ENCODE measurements at places on chromosomes 12 and 14.

GRCh38 chr12:111471236-111471635 lies 65.5 kb downstream of the SH2B3 start:
- DNase-seq = no peak

DNA sequence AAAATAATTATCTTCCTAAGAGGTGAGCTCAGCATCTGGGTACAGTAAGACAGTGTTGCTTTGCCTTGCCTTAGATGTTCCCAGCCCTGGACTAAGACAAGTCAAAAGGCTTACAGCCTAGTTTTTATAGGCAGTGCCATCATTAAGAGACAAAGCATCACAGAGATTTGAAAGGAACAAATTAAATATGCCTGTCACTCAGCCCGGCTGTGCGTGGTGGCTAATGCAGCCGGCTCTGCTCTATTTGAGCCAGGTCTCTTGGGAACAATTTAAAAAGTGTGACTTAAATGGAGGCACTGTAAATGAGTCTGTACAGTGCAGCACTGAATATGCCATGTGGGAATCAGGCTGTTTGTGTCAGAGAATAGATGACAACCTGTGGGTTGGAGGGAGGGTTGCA lies 1687.4 kb upstream of the FLRT2 start:
- no peak for DNase-seq

DNA sequence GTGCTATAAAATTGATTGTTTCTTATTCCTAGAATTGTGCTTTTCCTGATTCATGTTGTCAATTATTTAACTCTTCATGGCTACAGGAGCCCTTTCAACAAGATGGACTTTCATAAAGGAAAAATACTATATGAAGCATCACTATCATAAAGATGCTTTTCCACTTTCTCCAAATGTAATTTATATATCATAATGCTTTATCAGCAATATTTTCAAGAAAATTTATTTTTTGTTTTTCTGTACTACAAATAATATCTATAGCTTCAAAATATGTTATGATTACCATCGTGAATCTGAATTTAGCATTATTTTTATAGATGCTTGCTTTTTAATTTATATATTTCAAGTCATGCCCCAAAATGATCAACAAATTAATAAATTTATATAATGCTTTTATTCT lies 873.5 kb upstream of the LRFN5 start:
- no peak for DNase-seq

DNA sequence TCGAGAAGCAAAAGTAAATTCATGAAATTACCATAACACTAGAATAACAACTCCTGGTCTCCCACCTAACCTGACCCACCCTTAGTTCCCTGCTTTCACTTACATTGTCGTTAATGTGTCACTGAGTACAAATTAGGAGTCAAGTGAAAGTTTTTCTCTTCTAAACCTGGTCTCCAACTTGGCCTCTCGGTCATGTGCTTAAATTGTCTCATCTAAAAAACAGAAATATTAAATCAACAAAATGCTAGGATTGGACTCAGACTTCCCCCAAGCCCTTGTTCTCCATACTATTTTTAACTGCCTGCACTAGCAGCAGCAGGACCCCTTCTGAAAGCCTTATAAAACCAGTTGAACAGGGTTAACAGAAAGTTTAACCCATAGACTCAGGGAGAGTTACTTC lies 1.8 kb upstream of the BTG1 start:
- DNase-seq = no peak

GRCh38 chr12:67357376-67358125 lies 88.4 kb downstream of the CAND1 start:
- DNase-seq = no peak

- DNase-seq = no peak
Observed at GRCh38 chr12:66482351-66483203, 180.3 kb downstream of the HELB start.

DNA sequence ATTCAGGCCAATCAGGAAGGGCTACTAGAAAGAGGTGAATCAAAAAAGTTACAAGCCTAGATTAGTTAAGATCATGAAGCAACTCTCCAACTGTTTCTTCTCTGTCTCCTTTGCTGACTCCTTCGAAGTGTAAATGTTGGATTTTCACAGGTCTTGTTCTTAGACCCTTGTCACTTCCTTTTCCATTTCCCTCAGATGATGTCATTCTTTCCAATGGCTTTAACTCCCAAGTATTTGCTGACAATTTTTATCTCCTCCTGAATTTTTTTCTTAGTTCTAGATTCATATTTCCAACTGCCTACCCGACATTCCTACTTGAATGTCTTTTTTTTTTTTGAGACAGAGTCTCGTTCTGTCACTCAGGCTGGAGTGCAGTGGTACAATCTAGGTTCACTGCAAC lies 10.8 kb downstream of the GAS2L3 start:
- DNase-seq = no peak
